Effector memory CD4-positive, alpha-beta T cell (primary cell): ENCODE measurements at places on chromosomes 2 and 18.

GRCh38 chr2:102455061-102455670, 17.9 kb upstream of the SLC9A4 start:
- no peak for DNase-seq

GRCh38 chr2:160742667-160743066, 249.1 kb upstream of the RBMS1 start:
- DNase-seq: no peak

DNA sequence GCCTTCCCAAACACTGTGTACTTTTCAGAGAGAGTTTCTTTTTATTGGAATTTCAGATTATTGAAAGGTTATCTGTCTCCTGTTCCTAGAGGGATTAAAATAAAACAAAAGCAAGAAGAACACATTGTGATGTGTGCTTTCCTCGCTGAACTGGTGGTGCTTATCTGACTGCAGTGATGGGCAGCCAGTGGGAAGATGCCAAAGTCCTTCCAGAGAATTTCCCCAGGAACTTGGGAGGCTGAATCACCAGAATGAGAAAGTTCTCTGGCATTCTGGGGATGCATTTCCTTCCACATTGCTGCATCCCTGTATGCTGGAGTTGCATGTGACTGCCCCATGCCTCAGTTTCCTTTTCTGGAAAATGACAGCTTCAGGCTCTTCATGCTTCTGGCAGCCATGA, 53.9 kb upstream of the SEC11C start:
- DNase-seq: no peak

GRCh38 chr2:172090044-172090961, 5.0 kb downstream of the DLX1 start:
- DNase-seq: no peak
